ENCODE measurements at places on chromosomes 3 and 15.

- DNase-seq = no peak
Observed at GRCh38 chr3:172647823-172648222, 63.0 kb downstream of the NCEH1 start.

GRCh38 chr15:71853543-71853942 lies 43.2 kb downstream of the NR2E3 start:
- no peak for DNase-seq

- DNase-seq = no peak
Observed at GRCh38 chr3:138200424-138200823, 13.3 kb downstream of the ARMC8 start.

- DNase-seq = no peak
Observed at GRCh38 chr3:15272426-15273196, 59.8 kb downstream of the SH3BP5 start.

- DNase-seq = no peak
Observed at GRCh38 chr15:99476413-99477222, 89.2 kb upstream of the MEF2A start.

DNA sequence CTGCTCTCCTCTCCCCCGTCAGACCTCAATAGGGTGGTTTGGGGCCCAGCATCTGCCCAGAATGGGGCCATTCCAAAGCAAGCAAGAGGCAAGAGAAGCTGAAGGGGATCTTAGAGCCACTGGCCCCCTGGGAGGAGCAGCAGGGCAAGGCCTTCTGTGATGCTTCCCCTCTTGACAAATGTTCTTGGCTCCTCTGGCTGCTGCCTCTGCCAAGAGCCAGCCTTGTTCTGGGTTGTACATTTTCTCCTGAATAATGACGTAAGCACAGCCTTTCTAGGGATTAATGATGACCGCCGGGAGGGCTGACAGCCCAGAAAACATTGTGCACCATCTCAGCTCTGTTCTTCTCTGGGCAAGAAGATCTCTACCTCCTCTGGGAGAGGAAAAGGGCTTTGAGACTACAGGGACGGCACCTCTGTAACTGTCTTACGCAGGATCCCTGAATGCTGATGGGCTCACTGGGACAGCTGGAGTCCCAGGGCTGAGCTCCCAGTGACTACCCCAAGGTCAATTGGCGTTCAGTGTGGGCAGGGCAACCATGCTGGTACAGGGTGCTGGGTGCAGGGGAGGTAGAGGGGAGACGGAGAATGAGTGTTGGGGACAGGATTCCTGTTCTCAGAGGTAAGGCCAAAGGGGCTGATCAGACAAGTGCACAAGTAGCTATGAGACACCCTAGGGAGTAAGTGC lies 253.3 kb downstream of the FAM43A start:
- DNase-seq = no peak

DNA sequence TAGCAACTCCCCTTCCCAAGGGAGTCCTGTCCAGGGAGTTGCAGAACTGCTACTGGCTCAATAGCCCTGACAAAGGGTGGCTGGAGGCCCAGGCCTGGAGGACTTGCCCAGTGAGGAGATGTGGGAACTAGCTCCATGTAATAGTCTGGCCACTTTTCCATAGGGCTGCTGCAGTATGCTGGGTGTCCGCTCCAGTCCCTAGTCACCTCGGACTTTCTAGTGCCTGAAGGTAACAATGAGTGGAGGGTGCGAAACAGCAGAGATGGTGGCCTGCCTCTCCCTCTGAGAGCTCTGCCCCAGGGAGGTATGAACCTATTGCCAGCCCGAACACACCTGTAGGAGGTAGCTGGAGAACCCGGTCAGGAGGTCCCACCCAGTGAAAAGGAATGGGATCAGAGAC lies 42.0 kb upstream of the GCSAM start:
- DNase-seq = no peak

DNA sequence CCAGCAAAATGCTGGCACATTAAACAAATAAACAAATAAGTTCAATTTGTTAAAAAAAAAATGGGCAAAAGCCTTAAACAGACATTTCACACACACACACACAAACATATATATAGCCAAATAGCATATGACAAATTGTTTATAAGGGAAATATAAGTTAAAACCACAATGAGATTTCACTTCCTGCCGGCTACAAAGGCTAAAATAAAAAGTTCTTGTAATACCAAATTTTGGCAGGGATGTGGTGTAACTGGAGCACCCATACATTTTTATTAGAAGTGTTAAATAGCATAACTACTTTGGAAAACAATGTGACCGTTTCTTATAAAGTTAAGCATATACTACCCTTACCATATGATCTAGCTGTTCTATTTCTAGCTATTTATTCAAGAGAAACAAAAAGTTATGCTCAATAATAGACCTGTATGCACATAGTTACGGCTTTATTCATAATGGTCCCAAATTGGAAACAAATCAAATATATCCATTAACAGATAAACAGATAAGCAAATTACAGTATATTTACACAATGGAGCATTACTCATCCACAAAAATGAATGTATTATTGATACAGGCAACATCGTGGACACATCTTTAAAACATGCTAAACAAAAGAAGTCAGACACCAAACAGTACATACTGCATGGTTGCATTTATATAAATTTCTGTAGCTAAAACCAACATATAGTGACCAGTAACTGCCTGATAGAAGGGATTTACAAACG lies 93.9 kb downstream of the EOMES start:
- DNase-seq = no peak

- no peak for DNase-seq
Observed at GRCh38 chr3:128372707-128373533, 93.8 kb downstream of the DNAJB8 start.

DNA sequence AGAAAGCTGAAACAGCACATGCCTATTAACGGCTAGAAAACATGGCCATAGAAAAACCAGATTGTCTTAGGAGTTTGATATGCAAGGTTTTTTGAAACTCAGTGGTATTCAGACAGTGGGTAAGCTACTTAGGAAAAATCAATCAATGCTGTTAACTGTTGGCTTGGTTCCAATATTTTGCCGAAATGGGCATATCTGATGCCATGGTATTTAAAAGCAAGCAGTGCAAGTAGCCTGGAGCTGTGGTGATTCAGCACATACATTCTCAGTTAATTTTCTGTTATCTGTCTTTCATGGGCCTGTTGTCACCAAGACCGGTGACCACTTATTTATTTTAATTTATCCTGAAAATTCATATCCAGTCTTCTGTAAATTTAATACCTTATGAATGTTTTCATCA lies 17.3 kb upstream of the SUCNR1 start:
- DNase-seq = no peak

DNA sequence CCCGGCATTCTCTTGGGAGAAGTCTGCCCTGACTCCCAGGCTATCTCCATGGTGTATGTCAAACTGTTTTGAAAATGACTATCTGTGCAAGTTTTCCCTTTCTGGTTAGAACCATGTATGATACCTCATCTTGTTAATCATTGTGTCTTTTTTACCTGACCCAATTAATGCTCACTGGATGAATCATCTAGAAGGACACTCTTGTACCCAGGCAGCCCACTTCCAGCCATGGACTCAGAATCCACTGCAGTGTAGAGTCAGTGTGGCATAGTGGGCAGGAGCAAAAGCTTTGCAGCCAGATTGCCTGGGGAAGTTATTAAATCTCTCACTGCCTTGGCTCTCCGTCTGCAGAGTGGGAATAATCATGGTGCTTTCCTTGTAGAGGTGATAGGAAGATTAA lies 1.2 kb downstream of the FAM3D start:
- DNase-seq = no peak

- DNase-seq = no peak
Observed at GRCh38 chr3:111299192-111299615, 227.6 kb downstream of the NECTIN3 start.

- DNase-seq = no peak
Observed at GRCh38 chr3:7950890-7951289, 550.7 kb upstream of the LMCD1 start.

DNA sequence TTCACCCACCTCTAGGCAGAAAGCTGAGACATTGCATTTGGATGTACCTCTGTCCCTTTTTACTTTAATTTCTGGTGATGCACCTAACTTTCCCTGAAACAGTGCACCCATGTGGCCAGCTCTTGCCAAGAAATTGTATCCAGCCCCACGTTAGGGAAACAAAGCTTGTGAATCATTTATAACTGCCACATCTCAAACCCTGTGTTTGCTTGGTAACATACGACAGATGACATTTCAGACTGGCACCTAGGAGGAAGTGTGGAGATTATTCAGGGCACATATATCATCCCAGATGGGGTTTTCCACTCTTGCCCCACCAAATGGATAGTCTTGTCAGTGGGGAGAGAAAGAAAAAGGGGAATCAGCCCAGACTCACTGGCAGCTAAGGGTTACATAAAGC lies 2.1 kb downstream of the CYB561D2 start:
- DNase-seq = no peak

DNA sequence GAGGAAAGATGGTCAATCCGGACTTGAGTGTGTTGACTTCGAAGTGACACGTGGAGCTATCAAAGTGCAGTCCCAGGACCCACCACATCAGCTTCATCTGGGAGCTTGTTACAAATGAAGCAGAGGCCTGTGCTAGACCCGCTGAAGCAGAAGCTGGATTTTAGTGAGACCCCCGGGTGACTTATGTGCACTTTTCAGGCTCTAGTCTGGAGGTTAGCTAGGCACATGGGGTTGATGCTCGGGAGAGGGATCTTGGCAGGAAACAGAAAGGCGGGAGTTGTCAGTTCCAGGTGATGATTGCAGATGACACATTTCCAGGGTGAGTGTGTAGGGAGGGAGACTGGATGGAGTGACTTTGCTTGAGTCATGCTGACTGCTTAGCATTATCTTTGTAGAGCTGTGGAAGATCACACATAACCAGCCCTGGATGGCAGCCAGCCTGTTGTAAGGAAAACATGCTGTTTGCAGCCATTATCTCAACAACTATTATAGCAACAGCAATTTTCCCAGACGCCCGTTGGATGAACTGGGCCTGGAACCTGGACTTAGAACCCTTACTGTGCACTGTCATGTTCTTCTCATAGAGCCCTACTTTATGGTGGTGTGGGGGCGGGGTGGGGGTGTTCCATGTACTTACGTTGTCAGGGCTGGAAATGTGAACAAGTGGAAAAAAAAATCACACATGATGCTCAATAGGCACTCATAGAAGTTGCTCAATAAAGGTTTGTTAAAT lies 122.4 kb downstream of the THSD4 start:
- DNase-seq = no peak

DNA sequence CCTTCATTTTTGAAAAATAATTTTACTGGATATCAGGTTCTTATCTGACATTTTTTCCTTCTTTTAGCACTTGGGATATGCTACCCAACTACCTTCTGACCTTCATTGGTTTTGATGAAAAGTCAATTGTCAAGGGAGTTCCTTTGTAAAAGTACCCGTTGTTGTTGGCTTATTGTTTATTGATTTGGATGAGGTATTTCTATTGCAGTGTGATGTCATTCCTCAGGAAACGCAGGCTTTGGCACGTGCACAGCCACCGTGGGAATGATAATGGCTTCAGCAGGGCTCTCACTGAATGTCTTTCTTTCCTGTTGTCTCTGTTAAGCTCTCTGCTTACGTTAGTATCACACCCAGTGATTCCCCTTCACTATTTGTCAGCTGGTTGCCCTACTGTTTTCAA lies 944.6 kb downstream of the CADM2 start:
- DNase-seq = no peak

GRCh38 chr3:171528102-171528501 lies 67.9 kb upstream of the TNIK start:
- DNase-seq = no peak

DNA sequence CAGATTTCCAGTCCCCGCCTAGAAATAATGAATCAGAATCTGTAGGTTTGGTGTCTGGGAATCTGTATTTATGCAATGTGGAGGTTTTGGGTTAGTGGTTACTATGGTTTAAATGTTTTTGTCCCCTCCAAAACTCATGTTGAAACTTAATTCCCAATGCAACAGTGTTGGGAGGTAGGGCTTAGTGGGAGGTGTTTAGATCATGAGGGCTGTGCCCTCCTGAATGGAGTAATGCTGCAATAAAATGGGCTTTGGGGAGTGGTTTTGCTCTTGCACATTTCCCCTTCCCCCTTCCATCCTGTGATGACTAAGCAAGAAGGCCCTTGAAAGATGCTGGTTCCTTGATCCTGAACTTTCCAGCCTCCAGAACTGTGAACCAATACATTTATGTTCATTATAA lies 9.2 kb upstream of the RFC4 start:
- DNase-seq = no peak

DNA sequence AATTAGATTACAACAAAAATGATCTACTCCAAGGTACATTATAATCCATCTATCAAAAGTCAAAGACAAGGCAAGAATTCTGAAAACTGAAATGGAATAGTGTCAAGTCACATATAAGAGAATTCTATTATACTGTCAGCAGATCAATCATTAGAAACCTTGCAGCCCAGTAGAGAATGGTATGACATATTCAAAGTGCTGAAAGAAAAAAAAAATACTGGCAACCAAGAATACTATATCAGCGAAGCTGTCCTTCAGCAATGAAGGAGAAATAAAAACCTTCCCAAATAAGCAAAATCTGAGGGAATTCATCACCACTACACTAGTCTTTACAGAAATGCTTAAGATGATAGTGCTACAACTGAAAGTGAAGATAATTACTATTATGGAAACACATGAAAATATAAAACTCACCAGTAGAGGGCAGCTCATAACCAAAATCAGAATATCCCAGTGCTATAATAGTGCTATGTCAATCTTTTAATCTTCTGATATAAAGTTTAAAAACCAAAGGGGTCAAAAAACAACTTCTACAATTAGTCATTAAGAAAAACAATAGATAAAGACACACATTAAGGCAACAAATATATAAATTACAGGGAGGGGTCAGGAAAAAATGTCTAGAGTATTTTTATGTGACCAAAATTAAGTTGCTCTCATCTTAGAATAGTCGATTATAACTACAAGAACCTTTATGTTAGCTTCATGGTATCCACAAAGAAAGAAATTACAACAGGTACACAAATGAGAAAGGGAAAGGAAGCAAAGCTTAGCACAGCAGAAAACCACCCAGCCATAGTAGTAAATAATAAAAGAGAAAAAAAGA lies 190.7 kb upstream of the CNTN6 start:
- DNase-seq = no peak

- DNase-seq = no peak
Observed at GRCh38 chr3:147157631-147158030, 248.7 kb downstream of the ZIC4 start.

GRCh38 chr15:67458331-67459029 lies 62.5 kb upstream of the C15orf61 start:
- no peak for DNase-seq

DNA sequence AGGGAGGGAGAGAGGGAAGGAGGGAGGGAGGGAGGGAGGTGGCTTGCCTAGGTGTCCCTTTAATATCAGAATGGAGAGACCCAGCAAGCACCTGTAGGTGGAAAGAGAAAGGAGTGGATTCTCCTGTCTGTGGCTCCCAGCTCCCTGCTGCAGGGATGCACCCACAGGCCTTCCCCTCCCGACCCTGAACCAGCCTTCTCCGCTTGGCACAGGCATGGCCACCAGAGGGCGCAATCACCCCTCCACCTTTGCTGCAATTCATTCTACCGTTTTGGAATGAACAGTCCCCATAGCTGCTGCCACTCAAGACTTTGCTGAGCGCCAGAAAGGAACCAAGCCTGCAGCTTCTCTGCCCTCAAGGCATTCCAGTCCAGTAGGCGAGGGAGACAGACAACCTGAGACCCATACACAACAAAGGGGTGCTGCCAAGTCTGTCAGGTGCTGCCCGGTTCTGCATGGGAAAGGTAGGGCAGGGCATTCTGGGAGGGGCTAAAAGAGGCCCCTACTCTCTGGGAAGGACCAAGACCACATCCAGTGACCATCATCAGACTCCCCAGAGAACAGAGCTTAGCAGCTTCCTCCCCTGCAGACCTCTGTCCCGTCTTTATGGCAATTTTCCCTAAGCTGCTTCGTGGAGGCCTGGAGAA lies 4.9 kb downstream of the TLR9 start:
- DNase-seq = peak; percentile 84

GRCh38 chr3:20319551-20319950 lies 133.5 kb upstream of the SGO1 start:
- DNase-seq = no peak

Data from stimulated activated CD8-positive, alpha-beta memory T cell treated with anti-CD3 and anti-CD28 coated beads, Interleukin-4, amount 100 ng/mL, for 1 hour (primary cell).